CD4-positive, alpha-beta T cell treated with Interferon gamma for 1 hour (primary cell): ENCODE measurements at places on chromosomes 6 and 20.

DNA sequence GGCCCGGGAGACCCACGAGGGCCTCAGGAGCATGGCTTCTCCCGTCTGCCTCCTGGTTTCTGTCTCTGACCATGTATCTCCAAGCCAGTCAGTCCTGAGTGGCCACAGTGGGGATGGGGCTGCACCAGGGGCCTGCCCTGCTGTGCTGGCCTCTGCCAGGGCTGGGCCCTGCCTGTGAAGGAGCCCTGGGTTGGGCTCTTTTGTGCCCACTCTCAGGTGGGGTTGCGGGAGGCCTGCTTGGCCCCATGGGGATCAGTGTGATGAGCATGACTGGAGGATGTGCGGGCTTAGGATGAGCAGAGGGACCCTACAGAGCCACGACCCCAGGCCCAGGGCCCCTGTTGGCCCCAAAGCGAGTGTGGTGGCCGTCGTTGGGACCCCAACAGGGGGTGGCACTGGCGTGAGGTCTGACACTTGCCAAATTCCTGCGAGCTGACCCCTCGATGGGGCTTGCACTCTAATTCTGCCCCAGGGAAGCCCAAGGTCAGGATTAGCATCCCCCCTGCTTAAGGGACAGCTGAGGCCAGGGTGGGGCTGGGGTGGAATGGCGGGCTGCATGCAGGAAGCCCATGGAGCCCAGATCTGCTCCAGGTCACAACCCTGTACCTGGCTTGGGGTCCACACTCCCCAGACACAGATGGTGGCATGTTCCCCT lies 90.0 kb upstream of the BHLHE23 start:
- no peak for DNase-seq

GRCh38 chr6:106103728-106104109 lies 17.6 kb downstream of the PRDM1 start:
- peak; percentile 45 for DNase-seq

GRCh38 chr20:31861135-31861384 lies 9.3 kb downstream of the DUSP15 start:
- no peak for DNase-seq

GRCh38 chr6:168385858-168386735 lies 54.9 kb upstream of the SMOC2 start:
- DNase-seq = no peak
